A673 (cell line): ENCODE measurements at places on chromosomes 6 and 20. TPM values are rescaled to one million over a fixed set of nuclear protein-coding genes. Genes with fewer than 3 reads are reported as not detected.

Gene KIAA1586
- 30.2 and 31.4 TPM in 2 replicates for total RNA-seq

Gene NPEPL1
- 15.8 and 19.9 TPM in 2 replicates for total RNA-seq

Gene NRM
- 49.8 and 54.4 TPM in 2 replicates for total RNA-seq

DNA sequence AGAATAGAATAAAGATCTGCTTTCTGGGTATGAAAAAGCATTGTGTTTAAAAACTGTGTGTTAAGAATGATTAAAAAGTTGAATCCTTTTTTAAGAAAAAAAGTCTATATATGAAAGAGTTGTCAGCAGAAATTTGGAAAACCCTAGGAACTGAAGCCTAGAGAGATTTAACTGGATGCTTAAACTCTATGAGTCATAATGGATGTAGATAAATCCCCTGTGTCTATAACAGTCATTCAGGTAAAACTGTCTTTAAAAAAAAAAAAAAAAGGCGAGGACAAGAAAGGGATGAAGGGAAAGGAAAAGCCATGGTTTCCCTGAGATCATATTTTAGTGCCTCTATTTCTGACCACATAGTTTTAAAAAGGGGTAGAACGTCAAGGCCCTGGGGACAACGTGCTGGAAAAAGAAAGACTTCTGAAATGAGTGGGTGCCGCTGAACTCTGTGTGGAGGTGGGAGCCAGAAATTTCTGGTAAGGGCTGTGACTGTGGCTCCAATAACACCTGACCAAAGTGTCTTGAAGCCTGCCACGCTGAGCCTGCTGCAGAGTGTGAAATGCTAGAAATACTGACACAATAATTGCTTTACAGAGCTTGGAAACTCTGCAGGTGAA, 302.6 kb upstream of the ARID1B start:
- DNase-seq, result no peak
- no peaks in the 10 kb centered on the region for H3K4me1 ChIP-seq
- H3K36me3 ChIP-seq, result no peaks in the 10 kb centered on the region
- no peaks in the 10 kb centered on the region for H3K27me3 ChIP-seq
- no peak overlapping the region for H3K4me3 ChIP-seq
- H3K27ac ChIP-seq, result no peak overlapping the region
